Amniotic epithelial cell (primary cell): ENCODE measurements at places on chromosomes 11 and 22.

DNA sequence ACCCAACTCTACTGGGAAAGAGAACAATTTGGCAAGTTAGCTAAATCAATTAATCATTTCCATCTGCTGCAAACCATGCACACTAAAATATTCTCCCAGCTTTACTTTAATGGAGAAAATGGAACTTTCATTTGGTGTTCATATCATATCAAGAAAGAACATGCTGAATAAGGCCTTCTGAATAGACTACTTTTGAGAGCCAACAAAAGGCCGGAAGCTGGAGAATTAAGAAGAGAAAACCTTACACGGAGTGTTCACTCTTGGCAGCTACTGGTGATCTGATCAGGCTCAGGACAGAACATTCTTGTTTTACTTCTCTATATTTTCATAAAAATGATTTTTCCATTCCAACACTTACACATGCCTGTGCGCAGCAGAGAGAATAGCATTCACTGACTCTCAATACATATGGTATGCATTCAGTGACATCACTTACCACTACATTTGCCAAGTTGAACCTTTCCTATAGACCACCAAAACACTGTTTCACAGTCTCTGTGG lies 165.3 kb downstream of the TTC28 start:
- no peak for DNase-seq

DNA sequence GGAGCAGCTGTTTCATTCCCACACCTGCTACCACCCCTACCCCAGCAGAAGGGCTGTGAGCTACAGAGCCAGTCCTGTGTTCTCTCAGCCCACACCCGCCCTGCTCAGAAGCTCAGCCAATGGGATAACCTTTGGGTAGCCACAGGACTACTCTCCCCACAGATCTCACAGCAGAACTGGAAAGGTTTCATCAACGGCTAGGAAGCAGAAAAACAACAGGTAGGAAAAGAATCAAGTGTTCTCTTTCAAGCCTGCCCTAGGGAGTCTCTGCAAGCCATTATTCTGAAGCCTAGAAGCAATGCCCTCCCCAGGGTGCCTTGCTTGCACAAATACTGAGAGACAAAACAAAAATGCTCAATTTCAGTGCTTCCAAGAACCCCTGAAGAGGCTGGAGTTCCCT lies 77.2 kb downstream of the TMPRSS5 start:
- DNase-seq: no peak

DNA sequence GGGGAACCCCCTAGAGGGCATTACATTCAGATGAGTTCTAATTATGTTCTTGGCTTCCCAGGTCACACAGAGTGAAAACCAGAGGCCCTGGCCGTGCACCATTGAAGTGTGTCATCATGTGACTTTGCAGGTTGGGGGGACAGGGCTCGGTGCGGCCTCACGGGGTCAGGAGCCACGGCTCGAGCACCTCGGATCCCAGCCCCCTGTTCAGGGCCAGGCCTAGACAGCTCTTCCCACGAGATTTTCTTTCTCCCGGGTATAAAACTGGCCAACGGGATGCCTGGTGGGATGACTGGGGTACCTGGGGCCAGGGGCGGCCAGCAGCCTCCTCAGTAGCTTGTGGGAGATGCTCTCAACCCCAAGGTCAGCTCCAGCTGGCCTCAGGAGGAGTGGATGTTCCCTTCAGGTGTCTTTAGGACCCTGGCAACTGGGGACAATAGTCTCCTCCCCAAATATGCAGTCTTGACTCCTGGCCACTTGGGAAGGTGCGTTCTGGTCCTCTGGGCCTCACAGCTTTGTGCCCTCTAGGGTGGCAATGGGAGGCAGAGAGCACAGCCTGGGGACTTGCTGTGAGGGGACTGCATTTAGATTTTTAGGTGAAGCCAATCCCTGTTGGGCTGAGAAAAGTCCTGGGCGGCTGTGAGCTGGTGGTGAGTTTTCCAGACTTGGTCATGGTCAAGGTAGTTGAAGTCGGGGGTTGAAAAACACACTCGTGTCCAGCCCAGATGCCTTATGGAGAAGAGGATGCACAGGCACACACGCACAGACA lies 95.6 kb downstream of the KCNQ1 start:
- DNase-seq: no peak

- peak; percentile 93 for DNase-seq
Measured at GRCh38 chr11:2306452-2306823, 4.6 kb downstream of the TSPAN32 start.

GRCh38 chr11:13119941-13120520 lies 110.9 kb downstream of the RASSF10 start:
- DNase-seq: no peak
